Activated CD4-positive, alpha-beta T cell treated with anti-CD3 and anti-CD28 coated beads, Interleukin-2, amount 50 U/mL, for 4 hours (primary cell): ENCODE measurements at places on chromosomes 7 and 10.

DNA sequence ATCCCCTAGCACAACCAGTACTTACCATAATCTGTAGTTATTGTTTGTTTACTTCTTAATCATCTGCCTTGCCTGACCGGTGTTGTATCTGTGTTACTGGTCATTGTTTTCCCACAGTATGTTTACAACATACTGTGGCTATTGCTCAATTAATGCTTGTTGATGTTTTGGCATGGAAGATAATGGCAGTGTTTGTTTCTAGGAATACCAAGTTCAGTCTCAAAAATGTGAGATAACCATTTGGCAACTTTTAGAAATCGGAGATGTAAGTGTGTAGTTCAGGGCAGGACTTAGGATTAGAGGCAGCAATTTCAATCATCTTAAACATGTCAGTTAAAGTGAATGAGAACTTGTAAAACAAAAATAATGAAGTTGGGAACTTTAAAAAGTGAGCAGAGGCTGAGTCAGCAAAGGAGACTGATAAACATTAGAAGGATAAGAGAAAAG is 8.2 kb downstream of the MINDY3 start:
- no peak for DNase-seq

DNA sequence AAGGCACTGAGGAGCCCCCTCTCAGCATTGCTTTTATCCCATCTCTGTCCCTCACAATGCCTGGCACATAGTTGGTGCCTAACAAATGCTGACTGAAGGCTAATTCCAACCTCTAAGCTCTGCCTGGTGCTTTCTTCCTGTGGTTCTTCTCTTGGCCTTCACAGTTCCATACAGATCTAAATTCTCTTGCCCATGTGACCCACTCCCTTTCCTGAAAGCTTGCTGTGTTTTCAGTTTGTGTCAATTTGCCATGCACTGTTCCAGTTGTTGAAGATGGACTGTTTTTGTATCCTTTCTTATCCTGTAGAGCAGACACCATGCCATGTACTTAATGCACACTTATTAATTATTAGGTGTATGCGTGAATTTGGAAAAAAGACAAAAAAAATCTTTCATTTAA is 9.2 kb downstream of the TBXAS1 start:
- no peak for DNase-seq

DNA sequence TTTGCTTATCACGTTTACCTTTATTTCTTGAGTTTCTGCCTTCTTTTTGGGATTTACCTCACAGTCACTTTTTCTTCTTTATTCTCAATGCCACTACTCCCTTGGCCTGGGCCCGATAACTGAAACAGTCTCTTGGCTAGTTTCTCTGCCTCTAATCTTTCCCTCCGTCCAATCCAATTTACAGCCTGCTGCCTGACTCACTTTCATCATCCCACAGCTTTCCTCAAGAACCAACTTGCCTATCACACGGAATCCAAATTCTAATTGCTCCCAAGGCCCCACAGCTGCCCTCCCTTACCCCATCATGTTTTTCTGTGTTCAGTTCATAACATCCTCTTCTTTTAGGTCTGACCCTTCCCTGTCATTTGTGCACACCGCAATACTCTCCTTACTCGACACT is 121.4 kb downstream of the HIPK2 start:
- no peak for DNase-seq

GRCh38 chr10:53528974-53529373 is 756.4 kb upstream of the MBL2 start:
- no peak for DNase-seq
